ENCODE measurements at places on chromosomes 3 and 15.

- no peak for DNase-seq
Measured at GRCh38 chr15:80121546-80121945, 31.3 kb upstream of the FAH start.

DNA sequence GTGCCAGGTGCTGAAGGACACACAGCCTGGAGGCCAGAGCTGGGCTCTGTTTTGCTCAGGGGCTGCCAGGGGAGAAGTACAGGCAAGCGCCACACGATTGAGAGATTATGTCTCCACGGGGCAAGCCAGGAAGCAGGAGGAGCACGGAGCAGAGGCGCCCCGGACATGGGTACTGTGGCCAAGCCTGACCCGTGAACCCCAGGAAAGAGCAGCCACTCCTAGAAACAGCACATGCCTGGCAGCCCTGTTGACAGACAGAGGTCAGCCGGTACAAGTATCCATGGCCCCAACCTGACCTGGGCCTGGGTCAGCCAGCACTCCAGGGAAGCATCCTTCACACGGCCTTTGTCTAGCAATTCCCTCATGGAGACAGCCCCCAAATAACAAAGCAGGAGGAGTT is 89.4 kb downstream of the ADAMTS17 start:
- DNase-seq: no peak

GRCh38 chr15:60784483-60785254 is 305.7 kb upstream of the ICE2 start:
- peak; percentile 4 for DNase-seq

DNA sequence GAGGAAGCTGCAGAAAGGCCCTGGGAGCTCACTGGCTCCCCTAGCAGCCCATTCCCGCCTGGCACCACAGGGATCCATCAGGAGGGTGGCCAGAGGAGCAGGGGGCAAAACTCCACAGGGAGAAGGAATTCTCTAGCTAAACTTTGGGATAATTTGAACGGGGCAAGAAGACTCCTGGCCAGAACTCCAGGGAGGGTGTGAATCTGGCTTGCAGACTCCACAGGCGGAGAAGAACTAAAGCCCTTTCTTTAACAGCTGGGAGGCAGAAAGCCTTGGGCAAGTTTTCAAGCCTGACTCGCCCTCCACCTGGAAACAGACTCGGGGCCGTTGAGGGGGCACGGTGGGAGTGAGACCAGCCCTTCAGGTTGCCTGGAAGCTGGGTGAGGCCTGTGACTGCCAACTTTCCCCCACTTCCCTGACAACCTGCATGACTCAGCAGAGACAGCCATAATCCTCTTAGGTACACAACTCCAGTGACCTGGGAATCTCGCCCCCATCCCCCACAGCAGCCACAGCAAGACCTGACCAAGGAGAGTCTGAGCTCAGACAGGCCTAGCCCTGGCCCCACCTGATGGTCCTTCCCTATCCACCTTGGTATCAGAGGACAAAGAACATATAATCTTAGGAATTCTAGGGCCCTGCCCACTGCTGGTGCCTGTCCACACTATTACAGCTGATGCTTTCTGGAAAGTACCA is 28.6 kb downstream of the SLC27A2 start:
- no peak for DNase-seq

DNA sequence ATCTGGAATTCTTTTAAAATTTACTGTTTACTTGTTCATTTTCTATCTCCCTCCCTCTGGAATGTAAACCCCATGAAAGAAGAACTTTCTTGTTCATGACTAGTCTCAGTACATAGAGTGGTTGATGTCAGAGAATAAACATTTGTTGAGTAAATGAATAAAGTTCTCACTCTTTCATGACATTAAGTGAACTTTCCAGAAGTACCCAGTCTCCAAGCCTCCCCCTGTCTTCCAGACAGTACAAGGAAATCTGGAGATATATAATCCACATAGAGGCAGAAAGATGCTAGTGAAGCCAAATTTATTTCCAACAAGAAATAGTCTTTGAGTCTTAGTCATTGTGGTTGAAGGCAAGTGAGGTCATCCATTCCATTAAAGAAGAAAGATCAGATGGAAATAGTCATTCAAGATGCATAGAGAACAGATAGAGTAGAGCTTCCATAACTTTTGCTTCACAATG is 71.5 kb upstream of the GALNT15 start:
- no peak for DNase-seq

- no peak for DNase-seq
Measured at GRCh38 chr3:79986338-79986737, 218.5 kb upstream of the ROBO1 start.

DNA sequence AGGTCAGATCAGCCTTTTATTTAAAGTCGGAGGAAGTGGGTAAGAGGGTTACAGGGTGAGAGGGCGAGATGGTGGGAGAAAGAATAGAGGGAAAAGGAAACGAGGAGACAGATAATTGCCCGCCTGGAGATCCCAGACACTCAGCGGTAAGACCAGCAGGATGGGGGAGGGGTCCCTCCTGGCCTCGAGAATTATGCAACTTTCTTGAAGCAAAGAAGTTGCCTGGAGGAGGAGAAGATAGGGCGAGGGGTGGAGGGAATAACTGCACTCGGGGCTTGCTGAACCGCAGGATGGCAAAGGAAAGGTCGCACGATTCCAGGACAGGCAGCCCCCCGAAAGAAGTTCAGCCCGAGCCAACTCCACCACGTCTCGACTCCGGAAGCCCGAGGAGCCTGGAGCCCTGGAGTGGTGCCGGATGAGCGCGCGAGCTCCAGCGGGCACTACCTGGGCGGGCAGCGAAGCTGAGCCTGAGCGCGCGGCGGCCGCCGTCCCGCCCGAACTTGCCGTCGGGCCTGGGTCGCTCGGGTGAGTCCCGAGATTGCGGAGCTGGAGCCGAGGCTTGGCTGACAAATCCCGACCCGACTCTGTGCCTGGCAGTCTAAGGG is 402 bp downstream of the WWTR1 start:
- DNase-seq: no peak

- DNase-seq: no peak
Measured at GRCh38 chr3:64216274-64217147, 8.8 kb downstream of the PRICKLE2 start.

GRCh38 chr15:55532944-55533343 is 24.9 kb upstream of the DNAAF4 start:
- DNase-seq: no peak

- no peak for DNase-seq
Measured at GRCh38 chr3:15113471-15113870, 14.5 kb upstream of the RBSN start.

Measured in NCI-H2029 treated with DMSO at 0.1 percent for 48 hours (cell line).